ENCODE measurements at places on chromosomes 16 and 17. TPM values are rescaled to one million over a fixed set of nuclear protein-coding genes. Genes with fewer than 3 reads are reported as not detected.

DNA sequence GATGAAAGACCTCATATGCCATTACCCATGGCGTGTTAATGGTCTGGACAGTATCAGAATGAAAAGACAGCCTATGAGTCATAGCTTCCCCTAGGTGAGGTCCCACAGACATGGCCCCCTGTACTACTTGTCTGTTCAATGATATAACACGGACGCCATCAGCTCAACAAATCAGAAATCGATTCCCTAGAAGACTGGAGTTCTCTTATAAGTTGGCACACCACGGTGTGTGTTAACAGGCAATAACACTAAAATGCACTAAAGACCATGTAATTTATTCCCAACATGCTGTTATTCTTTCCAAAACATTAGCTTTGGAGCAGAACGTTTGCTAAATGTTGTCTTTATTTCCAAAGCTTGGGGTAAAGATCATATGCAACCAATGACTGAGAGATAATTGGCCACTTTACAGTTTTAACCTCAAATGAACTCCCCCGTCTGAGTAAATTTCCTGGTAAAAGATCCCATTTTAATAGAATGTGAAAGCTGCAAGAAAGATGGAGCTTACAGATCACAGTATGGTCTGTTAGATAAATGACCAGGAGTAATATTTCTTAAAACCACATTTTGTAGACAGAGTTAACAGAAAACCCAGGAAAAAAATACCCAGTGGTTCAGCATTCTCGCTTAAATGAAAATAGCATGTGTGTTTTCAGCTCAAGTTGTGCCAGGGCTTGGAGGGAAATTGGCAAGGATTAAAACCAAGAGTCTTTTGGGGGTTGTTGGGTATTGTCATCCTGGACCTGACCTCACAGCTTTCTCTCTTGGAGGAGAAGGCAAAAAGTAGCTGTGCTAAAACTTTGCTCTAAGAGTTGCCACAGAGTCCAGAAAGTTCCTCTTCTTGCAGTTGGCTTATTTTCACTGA, 65.9 kb downstream of the PCTP start:
- no peak for DNase-seq

DNA sequence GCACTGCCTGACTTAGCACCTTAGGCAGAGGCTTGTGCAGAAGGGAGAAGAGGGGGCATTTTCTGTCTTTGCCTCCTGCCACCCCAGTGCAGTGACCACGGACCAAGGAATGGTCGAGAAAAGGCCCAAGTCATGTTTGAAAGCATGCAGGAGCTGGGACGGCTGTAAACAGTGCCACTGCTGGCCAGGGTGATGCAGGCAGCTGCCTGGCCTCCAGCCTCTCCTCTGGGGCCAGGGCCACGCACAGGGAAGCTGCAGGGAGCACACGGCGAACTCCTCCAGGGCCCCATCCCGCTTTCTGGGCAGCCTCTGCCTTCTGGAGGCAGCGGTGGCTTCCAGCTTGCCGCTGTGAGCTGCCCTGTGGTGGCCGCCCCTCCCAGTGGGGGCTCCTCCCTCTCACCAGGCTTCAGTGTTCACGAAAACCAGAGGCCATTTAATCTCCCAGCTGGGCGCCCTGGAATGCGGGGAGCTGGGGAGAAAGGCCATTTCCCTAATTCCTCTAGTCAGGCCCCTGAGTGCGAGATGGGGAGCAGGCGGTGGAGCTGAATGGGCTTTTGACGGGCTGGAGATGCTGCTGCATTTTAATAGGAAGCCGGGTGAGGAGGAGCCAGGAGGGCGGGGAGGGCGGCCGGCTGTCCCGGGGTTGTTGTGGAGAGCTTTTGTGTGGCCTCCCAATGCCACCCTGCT, 28.7 kb upstream of the DNAI2 start:
- DNase-seq, result no peak

Gene DNAI2
- polyA plus RNA-seq, result not detected

Gene SLC16A11
- polyA plus RNA-seq, result not detected

Gene OTOP3
- not detected for polyA plus RNA-seq

Gene ICAM2
- 0.91 TPM for polyA plus RNA-seq
